T-helper 2 cell (primary cell): ENCODE measurements at places on chromosomes 16 and 17.
A peak's percentile ranks its signal among the peaks of the same experiment; 100 is the strongest.

DNA sequence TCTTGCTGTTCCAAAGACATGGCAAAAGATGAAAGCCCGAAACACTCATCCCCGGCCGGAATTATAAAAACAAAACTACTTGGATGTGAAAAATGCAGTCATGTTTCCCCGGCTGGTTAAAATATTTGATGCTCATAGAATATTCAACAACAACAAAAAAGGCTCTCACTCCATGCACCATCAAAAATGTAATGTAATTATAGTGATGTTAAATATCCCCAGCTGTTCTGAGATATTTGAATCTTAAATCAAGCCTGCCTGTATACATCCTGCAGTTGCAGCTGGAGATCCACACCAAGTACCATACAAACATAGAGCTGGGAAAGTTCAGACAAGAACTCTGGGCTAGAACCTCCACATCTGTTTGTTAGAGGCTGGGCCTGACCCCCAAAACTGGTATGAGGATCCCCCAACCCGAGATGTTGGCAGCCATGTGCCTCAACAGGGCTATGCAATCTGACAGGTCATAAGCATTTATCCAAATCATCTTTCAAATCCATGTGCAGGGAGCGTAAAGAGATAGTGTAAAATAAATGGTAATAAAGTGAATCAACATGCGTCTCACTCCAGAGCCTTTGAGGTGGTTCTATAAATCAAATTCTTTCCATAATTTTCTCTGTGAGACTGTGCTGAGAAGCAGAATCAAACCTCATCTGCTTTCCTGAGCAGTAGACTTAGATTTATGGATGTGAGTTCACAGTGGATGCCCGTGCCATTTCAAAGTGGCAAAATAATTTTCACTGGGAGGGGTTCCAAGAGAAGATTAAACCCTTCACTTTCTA, 12.7 kb downstream of the ASIC2 start:
- DNase-seq = no peak

DNA sequence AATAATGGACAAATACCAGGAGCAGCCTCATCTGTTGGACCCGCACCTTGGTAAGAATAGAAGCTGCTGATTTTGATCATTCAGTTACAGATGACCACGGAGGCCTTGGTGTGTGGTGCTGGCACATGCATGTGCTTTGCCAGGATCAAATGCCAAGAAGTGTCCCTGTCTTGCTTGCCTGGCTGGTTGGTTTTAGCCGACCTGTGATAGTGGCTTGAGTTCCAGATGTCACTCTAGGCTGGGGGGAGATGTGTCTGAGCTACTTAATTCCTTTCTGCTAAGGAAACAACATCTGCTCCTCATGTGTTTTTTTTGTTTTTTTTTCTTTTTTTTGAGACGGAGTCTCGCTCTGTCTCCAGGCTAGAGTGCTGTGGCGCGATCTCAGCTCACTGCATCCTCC, 4.3 kb downstream of the TBCD start:
- DNase-seq = no peak

DNA sequence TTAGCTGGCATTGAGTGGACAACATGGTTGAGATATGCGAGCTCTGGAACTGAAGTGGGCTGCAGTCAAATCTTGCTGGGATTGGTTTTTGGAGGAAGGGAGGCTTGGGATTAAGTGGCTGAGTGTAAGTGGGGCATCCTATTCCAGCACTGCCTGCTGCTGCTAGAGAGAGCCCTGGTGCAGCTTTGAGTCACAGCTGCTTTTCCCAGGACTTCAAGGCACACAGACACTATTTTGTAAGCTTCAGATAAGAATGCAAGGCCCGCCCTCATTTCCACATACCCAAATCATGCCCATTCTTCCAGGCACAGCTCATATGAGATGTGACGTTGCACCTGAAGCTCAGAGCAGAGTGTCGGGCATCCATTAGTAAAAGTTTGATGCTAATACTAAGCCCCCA, 10.2 kb upstream of the MAF start:
- DNase-seq = no peak

DNA sequence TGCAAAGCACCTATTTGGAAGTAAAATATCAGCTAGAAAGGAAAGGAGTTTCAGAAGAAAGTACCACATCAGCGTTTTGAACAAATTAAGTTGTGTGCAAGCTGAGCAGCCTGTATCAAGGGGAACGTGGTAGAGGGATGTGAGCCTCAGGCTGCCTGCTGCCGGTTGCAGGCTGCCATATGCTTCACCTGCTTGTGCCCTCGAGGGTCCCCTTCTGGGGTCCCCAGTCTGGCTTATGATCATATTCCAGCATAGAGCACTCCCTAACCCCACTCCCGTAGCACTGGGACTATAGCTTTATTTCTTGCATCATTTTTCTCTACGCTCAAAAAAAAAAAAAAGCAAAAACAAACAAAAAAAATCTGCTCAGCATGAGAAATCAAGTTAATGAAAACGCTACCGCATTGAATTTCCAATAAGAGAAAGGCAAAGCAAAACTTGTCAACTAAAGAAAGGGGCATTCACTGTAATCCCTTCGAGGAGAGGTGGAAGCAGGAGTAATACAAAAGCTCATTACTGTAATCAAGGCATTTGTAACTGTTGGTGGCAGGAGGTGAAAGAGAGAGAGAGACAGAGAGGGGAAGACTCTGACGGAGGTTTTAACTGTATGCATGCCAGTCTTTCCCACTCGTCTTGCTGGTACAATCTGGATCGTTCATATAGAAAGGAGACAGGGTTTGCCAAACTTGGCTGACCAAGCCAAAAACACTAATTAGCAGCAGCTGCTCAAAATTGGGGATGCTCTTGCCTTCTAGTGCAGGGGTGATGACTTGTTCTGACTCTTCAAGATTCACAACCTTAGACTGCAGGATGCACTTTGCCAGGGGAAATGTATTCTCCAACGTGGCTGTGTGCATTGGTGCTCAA, 258.2 kb upstream of the HSBP1 start:
- no peak for DNase-seq

DNA sequence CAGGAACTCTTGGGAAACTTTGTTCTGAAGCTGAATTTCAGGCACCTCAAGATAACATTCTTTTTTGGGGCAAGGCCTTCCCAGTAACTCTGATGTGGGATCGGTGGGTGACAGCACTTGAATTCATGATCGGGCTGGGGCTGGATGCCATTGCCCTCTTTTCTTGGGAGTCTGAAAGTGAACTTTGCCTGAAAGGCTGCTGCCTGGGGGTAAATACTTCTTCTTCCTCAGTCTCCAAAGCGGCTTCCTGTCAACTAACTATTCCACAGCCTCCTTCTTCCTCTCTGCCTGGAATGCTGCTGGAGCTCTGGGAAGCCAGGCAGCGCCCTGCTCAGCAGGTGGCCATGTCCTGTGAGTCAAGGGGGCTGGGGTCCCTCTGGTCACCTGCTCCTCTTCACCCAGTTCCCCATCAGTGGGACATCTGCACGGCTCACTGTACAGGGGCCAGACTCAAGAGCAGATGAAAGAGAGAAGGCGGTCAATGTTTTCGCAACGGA, 79.5 kb downstream of the WIPI1 start:
- no peak for DNase-seq

DNA sequence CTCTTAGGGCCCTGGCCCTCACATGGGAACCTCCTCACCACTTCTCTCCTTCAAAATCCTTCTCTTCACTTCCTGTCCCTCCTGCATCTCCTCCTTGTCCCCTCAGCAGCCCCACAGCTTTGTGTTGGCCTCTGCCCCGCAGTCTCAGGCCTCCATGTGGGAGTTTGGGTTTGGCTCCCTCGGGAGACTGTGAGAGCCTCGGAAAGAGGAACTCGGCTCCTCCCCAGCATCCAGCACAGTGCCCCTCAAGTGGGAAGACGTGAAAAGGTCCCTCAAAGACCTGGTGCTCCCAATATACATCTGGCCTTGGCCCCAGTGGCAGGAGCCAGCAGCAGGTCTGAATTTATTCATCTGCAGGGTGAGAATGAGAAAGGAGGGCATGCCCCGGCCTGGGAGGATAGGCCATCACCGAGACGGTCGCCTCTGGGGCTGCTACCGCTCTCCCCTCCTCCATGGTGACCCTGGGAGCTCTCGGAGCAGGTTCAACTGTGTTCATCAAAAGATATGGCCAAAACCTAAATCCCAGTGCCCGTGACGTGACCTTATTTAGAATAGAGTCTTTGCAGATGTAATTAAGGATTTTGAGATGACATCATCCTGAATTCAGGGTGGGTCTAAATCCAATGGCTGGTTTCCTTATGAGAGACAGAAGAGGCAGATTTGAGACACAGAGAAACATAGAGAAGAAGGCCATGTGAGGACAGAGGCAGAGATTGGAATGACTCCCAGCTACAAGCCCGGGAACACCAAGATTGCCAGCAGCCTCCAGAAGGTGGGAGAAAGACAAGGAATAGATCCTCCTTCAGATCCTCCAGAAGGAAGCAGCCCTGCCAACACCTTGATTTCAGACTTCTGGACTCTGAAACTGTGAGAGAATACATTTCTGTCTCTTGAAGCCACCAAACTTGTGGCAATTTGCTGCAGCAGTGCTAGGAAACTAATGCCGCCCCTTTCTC, 135.1 kb downstream of the MRM1 start:
- DNase-seq = no peak

DNA sequence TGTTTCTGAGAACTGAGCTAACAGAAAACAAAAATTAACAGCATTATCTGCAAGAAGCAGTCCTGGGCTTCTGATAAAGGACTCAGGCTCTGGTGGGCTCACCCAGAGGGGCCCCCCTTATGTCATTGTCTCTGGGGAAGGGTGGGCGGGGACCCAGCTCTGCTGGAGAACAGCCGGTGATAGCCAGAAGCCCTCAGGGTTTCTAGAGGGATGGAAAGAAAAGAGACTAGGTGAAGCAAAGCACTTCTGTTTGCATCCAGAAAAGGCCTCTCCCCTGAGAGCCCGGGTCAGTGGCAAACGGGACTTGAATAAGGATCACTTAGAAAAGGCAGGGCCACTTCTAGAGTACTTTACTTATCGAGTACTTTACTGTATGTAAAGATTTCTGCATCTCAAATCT, 7.0 kb upstream of the CDC42EP4 start:
- DNase-seq = no peak

DNA sequence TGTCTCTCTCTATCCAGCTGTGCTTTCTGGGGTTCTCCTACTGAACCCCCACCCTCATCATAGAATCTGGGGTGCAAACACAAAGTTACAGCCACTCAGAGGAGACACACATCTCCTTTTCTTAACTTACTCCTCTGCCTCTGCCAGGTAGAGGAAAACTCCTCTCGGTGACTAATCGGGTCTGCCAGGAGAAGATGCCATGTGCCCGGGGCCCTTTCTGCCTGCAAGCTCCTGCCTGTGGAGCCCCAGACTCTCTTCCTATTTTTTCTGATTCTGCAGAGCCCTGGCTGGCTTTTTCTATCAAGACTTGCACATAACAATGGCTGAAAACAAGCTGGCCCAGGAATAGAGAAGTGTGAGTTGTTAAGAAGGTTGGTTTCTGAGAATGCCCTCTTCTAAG, 10.4 kb downstream of the SLC6A4 start:
- DNase-seq = no peak

DNA sequence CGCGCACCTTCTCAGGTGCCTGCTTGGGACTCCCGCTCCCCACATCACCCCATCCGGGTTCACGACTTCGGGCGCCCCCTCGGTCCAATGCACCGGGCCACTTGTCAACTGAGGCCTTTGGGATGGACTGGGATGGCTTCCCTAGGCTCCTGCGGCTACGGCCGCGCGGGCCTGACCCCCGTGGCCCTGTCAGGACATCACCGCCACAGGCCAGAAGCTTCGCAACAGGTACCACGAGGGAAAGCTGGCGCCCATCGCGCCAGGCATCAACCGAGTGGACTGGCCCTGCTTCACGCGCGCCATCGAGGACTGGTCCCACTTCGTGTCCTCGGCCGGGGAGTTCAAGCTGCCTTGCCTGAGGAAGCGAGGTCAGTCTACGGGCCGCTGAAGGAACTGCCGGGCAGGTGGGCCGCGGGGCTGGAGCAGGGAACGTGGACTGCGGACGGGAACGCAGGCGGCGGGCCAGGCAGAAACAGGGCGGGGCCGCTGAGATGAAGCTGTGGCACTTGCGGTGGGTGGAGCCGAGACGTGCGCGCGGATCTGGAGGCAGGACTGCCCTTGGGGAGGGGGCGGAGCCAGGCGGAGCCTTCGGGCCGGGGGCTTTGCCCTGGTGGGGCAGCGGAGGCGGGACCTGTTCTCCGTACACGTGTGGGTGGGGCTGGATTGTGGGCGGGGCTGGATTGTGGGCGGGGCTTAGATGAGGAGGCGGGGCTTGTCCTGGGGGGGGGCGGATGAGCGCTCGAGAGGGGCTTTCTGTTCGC, 13.7 kb upstream of the CNGB1 start:
- DNase-seq = peak; percentile 87

GRCh38 chr16:66902648-66903543, 15.8 kb downstream of the CDH16 start:
- DNase-seq = no peak

- no peak for DNase-seq
Measured at GRCh38 chr16:10930755-10931093, 11.5 kb downstream of the DEXI start.

DNA sequence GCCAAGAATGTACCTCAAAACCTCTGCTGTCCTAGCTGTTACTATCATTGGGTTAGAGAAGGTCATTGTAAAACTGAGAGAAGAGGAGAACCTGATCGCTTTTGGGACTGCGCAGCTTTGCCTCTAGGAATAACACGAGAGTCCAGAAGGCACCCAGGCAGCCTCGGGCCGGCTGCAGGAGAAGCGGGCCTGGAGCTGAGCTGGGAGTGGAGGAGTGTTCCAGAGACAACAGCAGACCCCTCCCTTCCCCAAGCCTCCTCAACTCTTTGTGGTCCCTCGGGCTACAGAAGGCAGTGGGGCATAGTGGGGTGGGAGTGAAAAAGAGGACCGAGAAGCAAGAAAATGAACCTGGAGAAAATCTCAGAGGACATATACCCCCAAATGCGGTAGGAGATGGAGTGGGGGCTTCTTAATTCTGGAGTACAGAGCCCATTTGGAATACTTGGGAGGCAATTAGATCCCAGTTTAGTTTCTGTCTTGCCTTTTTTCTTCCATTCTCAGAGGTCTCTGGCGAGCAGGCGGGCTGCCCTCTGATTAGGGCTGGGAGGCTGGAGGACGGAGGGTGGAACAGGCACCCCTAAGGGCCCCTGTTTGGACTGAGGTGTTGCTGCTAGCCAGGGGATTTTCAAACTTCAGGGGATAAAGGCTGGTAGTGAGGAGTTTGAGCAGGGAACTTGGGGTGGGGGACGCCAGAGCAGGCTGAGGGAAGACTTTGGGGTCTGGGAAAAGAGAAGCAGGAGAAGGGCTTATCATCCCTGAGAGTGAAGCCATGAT, 13.3 kb upstream of the HOXB2 start:
- DNase-seq = no peak

DNA sequence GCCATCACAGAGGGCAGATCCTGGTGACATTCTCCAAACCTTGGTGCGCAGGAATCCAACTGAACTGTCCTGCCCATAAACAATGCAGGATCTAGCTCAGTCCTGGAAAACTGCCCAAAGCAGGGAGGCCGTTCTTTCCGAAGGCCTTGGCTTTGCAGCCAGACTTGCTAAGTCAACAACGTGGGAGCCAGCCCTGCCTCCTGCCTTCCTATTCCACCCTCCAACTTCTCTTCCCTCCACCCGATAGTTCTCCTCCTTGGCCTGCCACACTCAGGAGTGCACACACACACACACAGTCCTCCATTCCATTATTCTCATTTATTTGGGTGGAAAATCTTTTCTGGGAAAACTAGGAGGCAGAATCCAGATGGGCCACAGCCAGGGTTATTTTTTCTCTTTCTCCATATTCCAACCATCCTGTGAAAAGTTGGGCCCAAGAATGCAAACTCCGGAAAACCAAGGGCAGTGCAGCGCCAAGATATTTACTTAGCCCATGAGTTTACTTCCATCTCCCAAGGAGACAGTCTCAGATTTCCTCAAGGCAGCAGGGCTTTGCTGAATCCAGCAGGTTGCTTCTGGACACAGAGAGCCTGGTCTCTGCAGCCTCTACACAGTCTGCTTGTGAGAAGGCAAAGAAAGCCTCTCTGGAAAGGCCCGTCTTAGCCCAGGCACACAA, 15.8 kb downstream of the COPRS start:
- DNase-seq = no peak
